ENCODE measurements at places on chromosomes 3 and 15. TPM values are rescaled to one million over a fixed set of nuclear protein-coding genes. Genes with fewer than 3 reads are reported as not detected.

GRCh38 chr3:15647611-15648167, 46.1 kb downstream of the BTD start:
- DNase-seq = peak; percentile 77

GRCh38 chr15:93291380-93291779, 202.4 kb upstream of the RGMA start:
- no peak for DNase-seq

- no peak for DNase-seq
These were observed 63.1 kb upstream of the TSEN2 start for GRCh38 chr3:12421132-12421531.

The GP5 gene
- 0.37 TPM for total RNA-seq

The PRKCI gene
- 32.3 TPM for total RNA-seq

GRCh38 chr3:64207289-64208080, 17.8 kb downstream of the PRICKLE2 start:
- no peak for DNase-seq

GRCh38 chr3:196677931-196678330, 34.1 kb downstream of the CEP19 start:
- no peak for DNase-seq

GRCh38 chr15:52822475-52822874, 32.3 kb upstream of the ONECUT1 start:
- no peak for DNase-seq
